ENCODE measurements at places on chromosomes 2 and 18. TPM values are rescaled to one million over a fixed set of nuclear protein-coding genes. Genes with fewer than 3 reads are reported as not detected.

RFX8 gene
- not detected for polyA plus RNA-seq

CCDC68 gene
- polyA plus RNA-seq: not detected

SLC9A2 gene
- polyA plus RNA-seq: 0.07 TPM

MAPK4 gene
- not detected for polyA plus RNA-seq

ADAM23 gene
- polyA plus RNA-seq: 0.67 TPM

NDUFS1 gene
- polyA plus RNA-seq: 40.8 TPM

GRCh38 chr2:101858246-101858645 is 133.5 kb upstream of the IL1R2 start:
- DNase-seq: no peak

Measured in naive thymus-derived CD4-positive, alpha-beta T cell (primary cell).